ENCODE measurements at places on chromosomes 4 and X.
A peak's percentile ranks its signal among the peaks of the same experiment; 100 is the strongest.

- DNase-seq, result no peak
Observed at GRCh38 chr4:102036619-102037376, 246.3 kb downstream of the BANK1 start.

- no peak for DNase-seq
Observed at GRCh38 chrX:110145854-110146253, 142.9 kb downstream of the TMEM164 start.

DNA sequence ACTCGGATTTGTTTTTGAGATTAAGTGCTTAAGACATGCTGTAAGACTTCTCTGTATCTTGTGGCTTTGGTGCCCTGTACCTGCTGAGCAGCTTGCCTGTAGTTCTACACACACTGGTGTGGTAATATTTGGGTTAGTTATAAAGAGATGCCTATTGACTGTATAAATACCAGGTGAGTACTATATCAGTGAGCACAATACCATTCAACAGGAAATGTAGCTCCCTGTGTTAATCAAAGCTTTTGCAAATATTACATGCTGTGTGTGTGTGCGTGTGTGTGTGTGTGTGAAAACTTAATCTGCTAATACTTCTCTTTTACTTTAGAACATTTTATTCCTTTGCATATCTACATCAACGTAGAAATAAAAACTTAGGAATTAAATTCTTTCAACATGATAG, 30.1 kb downstream of the MYOZ2 start:
- DNase-seq, result no peak

- DNase-seq, result no peak
Observed at GRCh38 chrX:103651151-103651773, 22.5 kb downstream of the TCEAL1 start.

GRCh38 chr4:151540728-151541388, 131.9 kb downstream of the FHIP1A start:
- no peak for DNase-seq

DNA sequence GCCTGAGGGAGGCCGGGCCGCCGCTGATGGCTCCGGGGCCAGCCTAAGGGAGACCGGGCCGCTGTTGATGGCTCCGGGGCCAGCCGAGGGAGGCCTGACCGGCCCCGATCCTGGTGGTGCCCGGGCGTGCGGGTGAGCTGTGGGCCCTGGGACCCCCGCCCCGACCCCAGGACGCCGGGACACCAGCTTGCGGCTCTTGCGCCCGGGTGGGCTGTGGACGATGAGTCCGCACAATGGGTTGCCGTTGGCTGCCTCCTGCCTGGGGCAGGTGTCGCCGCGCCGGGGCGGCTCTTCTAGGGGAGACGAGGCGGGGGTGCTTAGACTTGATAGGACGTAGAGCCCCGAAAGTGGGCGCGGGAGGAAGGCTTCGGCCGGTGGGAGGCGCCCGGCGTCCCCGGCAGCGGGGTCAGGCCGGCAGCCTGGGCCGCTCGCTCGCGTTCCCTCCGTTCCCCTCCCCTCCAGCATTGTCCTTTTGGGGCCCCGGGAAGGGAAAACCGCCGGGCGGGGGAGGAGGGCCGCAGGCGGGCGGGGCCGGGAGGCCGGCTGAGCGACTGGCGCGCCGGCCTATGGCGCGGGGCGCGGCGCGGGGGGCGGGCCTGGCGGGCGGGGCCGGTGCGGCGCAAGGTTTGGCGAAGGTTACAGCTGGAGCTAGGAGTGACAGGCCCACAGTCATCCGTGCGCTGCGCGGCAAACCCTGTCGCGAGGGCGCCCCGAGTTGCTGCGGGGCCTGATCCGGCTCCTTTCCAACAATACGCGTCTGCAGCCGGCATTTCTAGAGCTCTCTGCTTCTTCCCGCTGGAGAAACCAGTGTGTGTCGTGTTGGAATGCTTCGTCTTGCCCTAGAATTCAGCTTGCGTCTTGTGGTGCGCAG, 819 bp downstream of the KIAA0232 start:
- DNase-seq, result peak; percentile 79

DNA sequence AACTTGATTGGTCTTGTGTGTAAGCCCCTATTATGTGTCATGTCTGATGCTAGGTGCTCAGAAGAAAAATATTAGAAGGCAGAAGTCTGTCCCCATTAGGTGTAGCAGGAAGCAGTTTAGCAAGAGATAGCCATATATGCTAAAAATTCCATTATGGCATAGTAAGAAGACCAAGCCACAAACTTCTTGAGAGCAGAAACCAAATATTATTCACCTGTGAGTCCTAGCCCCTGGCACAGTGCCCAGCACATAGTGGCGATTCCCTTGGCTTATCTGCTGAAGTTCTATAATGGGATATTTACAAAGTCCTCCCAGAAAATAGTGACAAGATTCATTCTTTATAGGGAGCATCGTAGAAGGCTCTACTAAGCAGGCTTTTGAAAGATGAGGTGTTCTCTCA, 174.4 kb downstream of the RAB28 start:
- DNase-seq, result no peak

- no peak for DNase-seq
Observed at GRCh38 chr4:118774989-118775388, 60.9 kb downstream of the SEC24D start.

DNA sequence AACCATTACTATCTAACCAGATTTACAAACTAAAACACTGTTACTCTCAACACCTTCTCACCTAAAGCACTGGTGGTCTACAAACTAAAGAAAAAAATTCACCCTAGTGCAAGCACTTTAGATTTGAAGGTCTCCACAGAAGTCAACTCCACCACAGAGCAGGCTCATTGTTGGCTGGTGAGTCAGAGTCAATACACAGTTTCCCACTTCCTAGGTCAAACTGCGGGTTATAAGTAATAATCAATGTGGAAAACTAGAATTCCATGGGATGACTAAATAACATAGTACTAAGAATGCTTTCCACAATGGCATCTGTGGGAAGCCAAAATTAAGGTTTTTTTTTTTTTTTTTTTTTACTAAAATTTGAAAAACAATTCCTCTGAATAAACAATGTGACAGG, 191.8 kb downstream of the PDGFC start:
- no peak for DNase-seq

DNA sequence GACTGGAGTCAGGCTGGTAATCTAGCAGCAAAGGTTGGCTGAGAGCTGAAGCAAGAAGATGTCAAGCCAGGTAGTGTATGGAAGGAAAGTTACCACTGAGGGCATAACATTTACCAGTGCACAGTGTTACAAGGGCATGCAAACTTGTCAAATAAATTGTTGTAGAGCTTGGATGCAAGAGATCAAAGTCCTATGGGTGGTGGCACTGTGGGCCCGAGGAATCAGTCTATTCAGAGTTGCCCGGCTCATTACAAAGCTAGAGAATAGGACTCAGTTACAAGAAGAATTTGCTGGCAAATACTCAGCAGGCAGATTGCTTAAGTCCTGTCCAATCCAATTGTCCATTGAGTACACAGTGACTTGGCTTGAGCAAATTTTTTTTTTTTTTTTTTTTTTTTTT, 2043.8 kb downstream of the ARAP2 start:
- no peak for DNase-seq

DNA sequence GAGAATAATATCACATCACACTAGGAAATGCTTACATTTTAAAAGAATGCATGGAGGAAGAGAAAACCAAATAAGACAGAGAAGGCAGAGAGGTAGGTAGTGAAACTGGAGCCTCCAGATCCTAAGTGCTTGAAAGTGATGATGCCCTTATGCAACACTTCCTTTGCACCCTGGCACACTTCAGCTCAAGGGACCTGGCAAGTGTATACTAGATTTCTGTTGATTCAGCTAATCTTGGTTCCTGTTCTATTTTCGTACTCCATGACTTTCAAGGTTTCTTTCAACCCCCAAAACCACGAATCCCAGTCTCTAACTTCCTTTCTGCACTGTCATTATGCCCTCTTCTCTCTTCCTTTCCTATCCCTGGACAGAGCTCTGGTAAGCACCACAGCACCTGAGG, 36.9 kb upstream of the SH3KBP1 start:
- DNase-seq, result no peak

DNA sequence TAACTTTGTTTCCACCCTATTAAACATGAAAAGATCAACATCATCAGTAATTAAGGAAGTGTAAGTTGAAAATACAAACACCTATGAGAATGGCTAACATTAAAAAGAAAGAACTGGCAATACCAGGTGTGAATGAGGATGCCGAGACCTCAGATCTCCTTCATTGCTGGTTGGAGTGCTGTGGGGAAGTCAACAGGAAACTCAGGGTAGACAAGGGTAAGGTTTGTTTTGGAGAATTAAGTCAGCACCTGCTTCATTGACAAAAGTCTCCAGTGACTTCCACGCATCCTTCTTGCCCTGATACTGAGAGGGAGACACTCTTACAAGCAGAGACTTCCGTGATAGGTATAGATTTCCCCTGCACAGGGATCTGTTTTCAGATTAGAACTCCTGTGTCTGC, 106.1 kb downstream of the IRF2 start:
- DNase-seq, result no peak

DNA sequence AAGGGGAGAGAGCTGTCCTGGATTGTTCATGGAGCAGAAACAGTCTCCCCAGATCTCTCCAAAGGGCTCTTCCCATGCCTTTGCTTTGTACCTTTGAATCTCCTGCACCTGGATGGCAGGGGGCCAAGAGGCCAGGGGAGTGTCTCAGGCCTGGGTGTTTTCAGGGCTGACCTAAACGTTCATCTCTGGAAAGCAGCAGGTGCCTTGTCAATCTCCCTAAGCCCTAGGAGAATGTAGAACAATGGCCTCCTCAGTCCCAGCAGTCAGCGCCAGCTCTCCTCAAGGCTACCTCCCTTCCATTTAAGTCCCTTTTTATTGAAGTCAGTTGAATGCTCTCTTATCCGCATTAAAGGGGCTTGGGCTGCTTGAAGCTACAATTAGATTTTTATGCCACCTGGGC, 31.2 kb upstream of the NSUN7 start:
- DNase-seq, result no peak

GRCh38 chr4:169158046-169158445, 112.7 kb downstream of the SH3RF1 start:
- no peak for DNase-seq
